MM.1S (cell line): ENCODE measurements at places on chromosomes 7 and 10.
A peak's percentile ranks its signal among the peaks of the same experiment; 100 is the strongest.

- H3K27me3 ChIP-seq = no peaks in the 10 kb centered on the region
- no peak overlapping the region for H3K27ac ChIP-seq
- no peak overlapping the region for H3K4me3 ChIP-seq
- no peak for DNase-seq
Observed at GRCh38 chr10:49408519-49409306, 12.8 kb upstream of the DRGX start.

DNA sequence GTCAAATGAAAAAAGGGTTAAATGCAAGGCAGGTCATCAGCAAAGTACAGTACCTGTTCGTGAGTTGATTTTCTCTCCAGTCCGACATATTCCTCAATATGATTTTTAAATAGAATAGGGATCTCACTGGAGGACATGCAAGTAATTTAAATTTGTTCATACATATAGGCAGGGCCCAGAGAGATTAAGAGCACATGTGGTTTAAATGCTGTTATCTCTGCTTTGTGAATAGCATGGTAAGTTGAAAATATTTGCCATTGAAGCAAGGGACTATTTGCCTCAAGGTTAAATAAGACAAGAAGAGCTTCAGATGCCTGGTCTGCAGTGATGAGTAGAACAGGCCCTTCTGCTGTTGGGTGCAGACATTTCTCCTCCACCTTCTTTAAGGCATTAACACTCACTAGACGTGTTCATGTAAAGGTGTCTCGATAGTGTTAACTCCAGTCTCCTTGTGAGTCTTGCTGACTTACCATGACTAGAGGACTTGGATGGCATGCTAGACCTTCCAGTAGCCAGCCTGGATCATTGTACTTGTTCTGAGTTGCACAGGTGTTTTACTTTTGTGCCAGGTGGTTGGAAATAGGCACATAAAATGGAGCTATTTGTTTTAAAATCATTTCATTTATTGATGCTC is 15.6 kb upstream of the AKR1C3 start:
- no peak overlapping the region for H3K4me3 ChIP-seq
- H3K4me1 ChIP-seq = no peaks in the 10 kb centered on the region
- no peak overlapping the region for H3K27ac ChIP-seq
- H3K36me3 ChIP-seq = no peaks in the 10 kb centered on the region

- 0 out of 2 replicates have a peak overlapping the region, but pooled peaks have one; percentile 86 for H3K27ac ChIP-seq
- no peak for DNase-seq
- no peak overlapping the region for H3K4me3 ChIP-seq
- H3K4me1 ChIP-seq = peaks cover 16% of the 10 kb centered on the region
- no peaks in the 10 kb centered on the region for H3K36me3 ChIP-seq
Observed at GRCh38 chr10:130464426-130464825, 328.2 kb downstream of the GLRX3 start.

GRCh38 chr7:13991791-13992595 is 2.5 kb upstream of the ETV1 start:
- no peaks in the 10 kb centered on the region for H3K36me3 ChIP-seq

GRCh38 chr7:77409005-77409738 is 7.0 kb downstream of the GSAP start:
- no peak for DNase-seq
- no peak overlapping the region for H3K4me3 ChIP-seq
- no peak overlapping the region for H3K27ac ChIP-seq
- no peaks in the 10 kb centered on the region for H3K27me3 ChIP-seq
- no peaks in the 10 kb centered on the region for H3K36me3 ChIP-seq
- H3K4me1 ChIP-seq = no peaks in the 10 kb centered on the region

GRCh38 chr7:127948312-127948711 is 82.9 kb downstream of the LRRC4 start:
- no peak for DNase-seq
- H3K4me1 ChIP-seq = peaks cover 46% of the 10 kb centered on the region
- no peaks in the 10 kb centered on the region for H3K27me3 ChIP-seq

GRCh38 chr7:26440233-26441001 is 148.8 kb downstream of the SNX10 start:
- no peaks in the 10 kb centered on the region for H3K36me3 ChIP-seq
- no peaks in the 10 kb centered on the region for H3K27me3 ChIP-seq
